ENCODE measurements at places on chromosomes 2 and 18.

- DNase-seq: no peak
These were observed 367.3 kb upstream of the SALL3 start for GRCh38 chr18:78612318-78612717.

DNA sequence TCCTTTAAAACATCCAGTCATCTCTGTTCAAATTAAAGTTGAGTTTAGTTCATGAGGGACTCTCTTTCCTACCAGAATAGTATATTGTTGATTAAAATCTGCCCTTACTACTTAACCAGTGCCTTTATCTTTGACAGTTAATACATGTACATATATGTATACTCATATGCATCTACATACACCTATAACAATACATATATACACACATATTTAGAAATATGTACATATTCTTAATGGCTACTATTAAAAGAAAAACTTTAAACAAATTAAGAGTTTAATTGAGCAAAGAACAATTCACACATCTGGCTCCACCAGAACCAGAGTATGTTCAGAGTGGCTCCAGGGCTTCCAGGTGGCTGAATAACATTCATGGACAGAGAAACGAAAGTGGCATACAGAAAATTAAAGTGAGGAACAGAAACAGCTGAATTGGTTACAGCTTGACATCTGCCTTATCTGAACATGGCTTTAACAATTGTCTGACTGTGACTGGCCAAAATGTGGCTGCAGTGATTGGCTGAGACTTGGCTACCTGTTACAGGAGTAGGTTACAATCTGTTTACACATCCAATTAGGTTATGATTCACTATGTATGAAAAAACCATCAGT, 38.8 kb downstream of the ZNF519 start:
- DNase-seq: no peak

DNA sequence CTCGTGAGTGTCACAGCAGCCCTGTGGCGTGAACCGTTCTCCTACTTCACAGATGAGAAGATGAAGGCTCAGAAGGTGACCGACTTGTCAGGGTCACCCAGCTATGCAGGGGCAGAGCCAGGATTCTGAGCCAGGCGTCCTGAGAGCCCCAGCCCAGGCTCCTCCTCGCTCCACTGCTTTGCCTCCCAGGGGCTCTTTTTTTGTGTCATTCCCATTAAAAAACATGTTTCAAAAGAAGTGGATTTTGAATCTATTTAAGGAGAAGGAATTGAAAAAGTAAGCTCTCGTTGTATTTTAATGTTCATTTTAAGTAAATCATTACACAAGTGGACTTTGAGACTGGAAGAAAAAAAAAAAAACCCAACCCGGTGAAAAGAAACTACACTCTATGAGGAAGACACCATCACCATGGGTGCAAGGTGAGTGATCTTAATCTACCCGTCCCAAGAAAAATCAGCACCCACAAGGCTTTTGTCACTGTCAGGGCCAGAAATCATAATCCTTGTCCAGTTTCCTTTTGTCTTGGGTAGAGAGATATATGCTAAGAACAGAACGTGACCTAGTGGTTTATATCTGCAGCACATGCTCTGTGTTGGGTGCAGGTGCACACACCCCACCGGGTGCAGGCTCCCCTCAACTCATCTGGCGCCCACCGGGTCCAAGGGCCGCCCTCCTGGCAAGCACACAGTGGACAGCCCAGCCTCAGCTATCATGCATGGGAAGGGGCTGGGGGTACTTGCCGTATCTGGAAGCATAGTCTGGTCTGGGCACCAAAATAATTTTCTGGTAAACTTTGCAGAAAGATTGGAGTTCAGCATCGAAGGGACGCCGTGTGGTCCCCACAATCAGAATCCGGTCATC, 73.5 kb upstream of the ASB18 start:
- DNase-seq: no peak

DNA sequence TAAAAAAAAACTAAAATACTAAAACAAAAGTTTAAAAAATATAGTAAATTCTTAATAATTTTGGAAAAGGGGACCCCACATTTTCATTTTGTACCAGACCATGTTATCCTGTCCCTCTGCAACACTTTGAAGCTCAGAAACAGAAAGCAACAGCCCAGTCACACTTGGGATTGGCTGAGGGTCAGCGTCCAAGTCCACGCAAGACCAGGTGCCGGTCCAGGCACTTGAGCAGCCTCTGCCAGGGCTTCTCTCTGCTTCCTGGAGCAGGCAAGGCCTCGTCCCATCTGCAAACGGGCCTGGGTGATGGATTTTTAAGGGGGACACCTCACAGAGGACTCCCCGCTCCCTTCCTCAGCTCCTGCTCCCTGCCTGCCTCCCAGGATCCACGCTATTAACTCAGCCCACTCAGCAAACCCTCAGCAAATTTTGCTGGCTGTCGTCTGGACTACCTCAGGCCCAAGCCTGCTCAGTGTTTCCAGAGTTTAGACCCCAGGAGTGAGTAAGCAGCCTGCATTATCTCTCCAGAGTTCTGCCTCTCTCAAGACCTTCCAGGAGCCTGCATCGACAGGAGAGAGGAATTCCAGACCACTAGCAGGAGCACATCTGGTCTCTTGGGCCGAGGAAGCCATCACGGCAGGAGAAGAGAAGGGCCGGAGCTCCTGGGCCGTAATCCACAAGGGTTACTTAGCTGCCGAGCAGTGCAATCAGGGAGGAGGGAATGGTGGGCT, 88.7 kb upstream of the STPG4 start:
- no peak for DNase-seq

GRCh38 chr2:73968357-73968937, 16.3 kb upstream of the TET3 start:
- DNase-seq: no peak

All from GM10248 (cell line).